ENCODE measurements at places on chromosomes 1 and 21.

DNA sequence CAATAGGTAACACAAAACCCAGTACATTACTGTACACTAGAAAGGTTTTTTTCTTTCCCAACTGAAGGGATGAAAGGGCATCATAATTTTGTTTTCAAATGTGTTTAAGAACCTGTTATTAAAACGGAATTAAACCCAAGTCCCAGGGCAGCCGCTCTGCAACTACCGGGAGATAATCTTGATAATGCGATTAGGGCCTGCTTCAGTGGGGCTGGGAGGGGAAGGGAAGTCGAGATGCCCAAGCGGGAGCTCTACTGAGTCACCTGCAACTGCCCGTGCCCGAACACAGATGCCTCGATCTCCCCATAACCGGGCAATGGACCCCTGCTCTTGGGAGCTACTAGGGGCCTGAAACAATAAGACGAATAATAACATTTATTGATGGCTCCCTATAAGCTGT lies 61.4 kb downstream of the KAZN start:
- DNase-seq, result no peak

GRCh38 chr1:111538343-111539025 lies 35.1 kb upstream of the ADORA3 start:
- no peak for DNase-seq

DNA sequence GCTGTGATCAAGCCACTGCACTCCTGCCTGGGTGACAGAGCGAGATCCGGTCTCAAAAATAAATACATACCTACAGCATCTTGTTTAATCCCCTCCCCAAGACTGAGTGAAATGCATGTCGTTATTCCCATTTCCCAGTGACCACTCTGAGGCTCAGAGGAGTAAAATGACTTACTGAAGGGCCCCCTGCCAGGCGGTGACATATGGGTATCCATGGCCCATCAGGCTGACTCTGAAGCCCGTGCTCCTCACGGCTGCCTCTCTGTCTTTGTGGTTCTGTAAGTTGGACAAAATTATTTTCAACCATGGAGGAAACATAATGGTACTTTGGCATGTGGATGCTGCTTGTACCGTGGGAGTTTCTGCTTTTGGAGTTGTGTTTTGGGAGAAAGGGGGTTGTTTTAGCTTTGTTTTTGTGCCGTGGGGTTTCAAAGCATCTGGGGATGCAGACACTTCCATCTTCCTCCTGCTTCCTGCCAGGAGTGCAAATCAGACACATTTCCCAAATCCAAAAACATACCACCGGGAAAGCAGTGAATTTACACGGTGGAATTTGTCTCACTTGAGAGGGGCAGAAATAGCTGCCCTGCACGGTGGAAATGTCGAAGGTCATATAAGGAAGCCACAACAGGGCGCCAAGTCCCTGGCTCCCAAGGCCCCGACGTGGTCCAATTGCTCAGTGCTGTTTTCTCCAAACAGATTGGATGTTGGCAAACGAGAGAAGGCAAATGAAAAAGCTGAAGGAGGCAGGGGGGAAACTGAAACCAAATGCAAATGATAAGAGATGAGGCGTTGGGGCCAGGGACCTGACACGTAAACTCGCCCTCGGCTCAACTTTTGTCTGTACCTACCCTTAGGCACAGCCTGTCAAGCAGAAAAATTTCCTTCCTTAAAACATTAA lies 17.1 kb upstream of the PINK1 start:
- DNase-seq, result no peak

GRCh38 chr1:205670150-205670446 lies 10.2 kb downstream of the SLC45A3 start:
- DNase-seq, result no peak

- no peak for DNase-seq
Measured at GRCh38 chr21:43938751-43939442, 73.2 kb upstream of the TRAPPC10 start.

GRCh38 chr1:37238364-37239224 lies 204.3 kb upstream of the GRIK3 start:
- DNase-seq, result peak; percentile 76
